ENCODE measurements at places on chromosomes 6 and 20.
A peak's percentile ranks its signal among the peaks of the same experiment; 100 is the strongest.

DNA sequence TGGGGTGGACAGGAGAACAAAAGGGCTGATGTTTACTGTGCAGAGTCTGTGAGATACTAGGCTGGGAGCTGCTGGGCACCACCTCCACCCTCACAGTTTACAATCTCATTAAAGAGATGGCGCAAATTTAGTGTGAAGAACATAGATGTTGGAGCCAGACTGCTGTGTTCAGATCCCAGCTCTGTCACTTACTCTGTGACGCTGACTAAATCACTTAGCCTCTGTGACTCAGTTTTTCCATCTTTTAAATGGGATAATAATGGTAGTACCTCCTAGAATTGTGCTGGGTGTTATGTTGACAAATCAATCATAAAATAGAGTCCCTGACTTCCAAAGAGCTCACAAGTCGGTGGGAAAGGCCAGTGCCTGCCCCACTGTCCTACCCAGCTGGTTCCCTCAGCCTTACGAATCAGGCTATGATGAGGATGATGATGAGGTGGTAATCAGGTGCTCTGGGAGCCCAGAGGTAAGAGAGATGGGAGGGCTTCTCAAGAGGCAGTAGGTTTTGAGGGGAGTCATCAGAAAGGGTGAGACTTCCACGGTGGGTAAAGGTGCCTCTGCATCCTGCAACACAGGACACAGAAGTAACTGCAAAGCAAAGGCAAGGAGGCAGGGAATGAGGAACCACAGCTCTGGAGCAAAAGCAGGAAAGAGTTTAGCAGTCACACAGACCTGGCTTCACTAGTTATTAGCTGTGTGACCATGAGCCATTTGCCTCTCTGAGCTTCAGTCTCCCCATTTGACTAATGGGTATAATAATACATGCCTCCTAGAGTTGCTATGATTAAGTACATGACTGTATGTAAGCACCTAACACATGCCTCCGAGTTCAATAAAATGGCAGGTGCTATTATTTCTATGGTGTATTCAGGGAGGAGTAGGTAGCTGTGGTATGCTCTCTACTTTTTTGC is 8.9 kb downstream of the FYN start:
- no peak for DNase-seq

GRCh38 chr6:30360139-30360538 is 15.2 kb downstream of the RPP21 start:
- no peak for DNase-seq

- no peak for DNase-seq
Observed at GRCh38 chr20:38583306-38583705, 2.3 kb downstream of the ADIG start.

- no peak for DNase-seq
Observed at GRCh38 chr6:167396068-167396658, 71.3 kb downstream of the TTLL2 start.

- peak; percentile 18 for DNase-seq
Observed at GRCh38 chr20:50980071-50980681, 21.6 kb downstream of the MOCS3 start.

DNA sequence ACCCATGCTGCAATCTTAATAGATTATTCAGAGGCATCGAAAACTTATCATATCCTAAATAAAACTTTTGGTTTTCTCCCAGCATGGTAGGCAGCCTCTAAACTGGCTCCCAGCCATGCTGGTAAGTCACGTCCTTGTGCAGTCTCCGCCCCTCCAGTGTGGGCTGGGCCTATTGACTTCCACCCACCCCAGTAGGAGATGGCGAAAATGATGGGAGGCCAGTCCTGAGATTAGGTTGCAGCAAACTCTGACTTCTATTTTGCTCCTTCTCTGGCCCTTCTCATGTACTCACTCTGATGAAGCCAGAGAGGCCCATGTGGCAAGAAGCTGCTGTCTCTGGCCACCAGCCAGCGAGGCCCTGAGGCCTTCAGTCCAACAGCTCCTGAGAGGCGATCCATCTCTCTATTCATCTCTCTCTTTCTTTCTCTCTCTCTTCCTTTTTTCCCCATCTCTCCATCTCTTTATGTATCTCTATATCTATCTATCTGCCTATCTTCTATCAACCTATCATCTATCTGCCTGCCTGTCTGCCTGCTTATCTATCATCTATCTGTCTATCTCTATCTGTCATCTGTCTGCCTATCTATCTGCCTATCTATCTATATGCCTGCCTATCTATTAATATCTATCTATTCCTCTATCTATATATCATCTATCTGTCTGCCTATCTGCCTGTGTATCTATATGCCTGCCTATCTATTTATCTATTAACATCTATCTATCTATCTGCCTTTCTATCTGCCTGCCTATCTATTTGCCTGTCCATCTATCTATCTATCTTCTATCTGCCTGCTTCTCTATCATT is 52.7 kb upstream of the STX16 start:
- no peak for DNase-seq

- DNase-seq = no peak
Observed at GRCh38 chr20:62533591-62534495, 58.0 kb upstream of the GATA5 start.

- peak; percentile 63 for DNase-seq
Observed at GRCh38 chr6:135909737-135910387, 58.4 kb downstream of the PDE7B start.

GRCh38 chr6:4756247-4756646 is 20.0 kb upstream of the CDYL start:
- DNase-seq = no peak

GRCh38 chr6:159130846-159131245 is 38.4 kb upstream of the FNDC1 start:
- no peak for DNase-seq

DNA sequence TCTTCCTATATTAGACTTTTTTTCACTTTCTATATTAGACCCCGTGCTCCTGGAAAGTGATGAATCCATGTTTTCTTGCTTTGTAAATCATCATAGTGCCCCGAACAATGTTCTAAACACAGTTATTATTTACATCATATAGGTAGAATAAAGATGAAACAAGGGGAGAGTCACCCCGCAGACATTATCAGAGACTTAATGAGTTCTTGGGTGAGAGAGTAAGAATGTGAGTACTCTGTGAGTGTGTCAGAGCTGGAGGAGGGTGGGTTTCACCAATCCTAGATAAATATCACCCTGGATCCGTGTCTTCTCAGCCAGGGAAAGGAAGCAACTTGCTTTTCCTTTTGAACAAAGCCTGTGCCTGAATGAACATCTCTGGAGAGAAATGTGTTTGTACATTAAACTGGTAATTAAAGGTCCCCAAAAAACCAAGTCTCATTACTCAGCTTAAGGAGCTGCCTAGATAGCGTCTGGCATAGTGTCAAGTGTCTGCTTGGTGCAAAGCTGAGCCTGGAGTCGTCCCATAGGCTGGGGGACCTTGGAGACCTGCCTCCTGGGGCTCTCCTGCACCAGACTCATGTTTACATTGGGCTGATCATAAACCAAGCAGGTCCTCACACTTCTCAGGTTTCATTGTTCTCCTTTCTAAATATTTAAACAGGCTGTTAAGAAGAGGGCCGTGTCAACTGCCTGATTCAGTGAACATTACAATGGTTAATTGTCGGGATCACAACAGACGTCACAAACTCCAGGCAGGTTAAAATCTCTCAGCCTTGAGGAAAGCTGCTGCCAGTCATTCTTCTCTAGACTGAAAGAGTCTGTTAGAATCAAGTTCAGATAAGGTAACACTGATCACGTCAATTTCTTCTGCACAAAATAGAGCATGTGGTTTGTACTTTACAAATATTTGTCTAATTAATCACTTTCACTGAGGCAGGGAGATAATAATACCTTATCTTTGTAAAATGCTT is 179.7 kb upstream of the MYLIP start:
- DNase-seq = peak; percentile 86

DNA sequence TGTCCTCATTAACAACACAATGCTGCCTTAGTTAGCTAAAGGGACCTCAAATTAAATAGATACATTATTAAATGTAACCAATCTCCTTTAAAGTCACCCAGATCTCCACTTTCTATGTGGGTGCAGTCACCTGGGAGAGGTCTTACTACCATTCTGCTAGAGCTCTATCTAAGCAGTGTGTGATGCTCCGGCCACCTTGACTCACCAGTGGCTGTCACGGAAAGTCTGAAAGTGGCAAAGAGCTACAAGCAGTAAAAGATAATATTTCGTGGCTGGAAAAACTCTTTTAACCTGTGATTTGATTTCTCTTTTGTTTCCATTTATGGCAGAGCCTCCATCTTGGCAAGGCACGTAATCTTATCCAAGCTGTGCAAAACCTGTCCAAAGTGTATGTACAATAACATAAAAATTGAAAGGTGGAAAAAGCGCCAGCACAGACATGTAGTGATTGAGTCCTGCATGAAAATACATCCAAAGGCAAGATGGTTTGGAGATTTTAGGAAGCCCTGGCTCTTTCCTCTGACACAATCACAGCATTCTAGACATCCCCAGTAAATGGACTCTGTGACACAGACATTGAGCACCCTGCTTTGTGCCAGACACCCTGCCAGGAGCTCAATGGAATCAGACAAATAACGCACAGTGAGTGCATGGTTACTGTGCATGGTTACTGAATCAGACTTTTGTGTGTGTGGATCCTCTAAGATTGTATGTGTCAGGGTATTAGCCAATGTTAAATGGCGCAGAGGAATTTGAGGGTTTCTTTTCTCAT is 116.6 kb downstream of the ADAT2 start:
- DNase-seq = no peak

GRCh38 chr20:17491488-17491887 is 39.7 kb downstream of the BFSP1 start:
- DNase-seq = no peak

DNA sequence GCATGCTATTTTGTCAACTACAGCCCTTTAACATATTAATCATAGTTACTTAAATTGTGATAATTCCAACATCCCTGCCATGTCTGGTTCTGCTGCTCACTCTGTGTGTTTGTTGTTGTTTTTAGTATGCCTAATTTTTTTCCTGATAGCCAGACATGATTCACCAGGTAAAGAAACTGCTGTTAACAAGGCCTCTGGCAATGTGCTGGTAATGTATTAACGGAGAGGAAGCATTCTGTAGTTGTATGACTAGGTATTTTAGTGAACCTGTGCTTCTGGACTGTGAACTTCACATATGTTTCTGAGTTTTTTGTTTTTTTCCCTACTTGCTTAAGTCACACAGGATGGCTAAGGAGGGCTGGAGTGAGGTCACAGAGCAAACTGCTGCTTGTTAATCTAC is 4.8 kb downstream of the DYNLT2 start:
- DNase-seq = no peak

DNA sequence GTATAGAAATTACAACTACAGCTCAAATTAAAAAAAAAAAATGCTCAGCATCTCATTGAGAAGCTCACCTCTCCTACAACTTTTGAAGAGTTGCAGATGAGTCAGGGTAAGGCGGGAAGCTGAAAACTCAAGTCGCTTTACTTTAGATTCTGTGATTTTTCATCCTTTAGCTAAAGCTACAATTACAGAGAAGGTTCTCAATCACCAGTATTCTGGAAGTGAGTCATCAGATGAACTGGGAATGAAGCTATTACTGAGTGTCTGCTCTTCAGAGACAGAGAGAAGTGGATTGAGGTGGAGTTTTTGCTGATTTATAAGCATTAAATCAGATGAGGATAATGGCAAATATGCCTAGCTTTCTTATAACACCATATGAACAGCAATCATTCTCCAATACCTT is 91.9 kb downstream of the TFAP2A start:
- no peak for DNase-seq

GRCh38 chr20:25984933-25985332 is 288.3 kb upstream of the ZNF337 start:
- DNase-seq = peak; percentile 52

DNA sequence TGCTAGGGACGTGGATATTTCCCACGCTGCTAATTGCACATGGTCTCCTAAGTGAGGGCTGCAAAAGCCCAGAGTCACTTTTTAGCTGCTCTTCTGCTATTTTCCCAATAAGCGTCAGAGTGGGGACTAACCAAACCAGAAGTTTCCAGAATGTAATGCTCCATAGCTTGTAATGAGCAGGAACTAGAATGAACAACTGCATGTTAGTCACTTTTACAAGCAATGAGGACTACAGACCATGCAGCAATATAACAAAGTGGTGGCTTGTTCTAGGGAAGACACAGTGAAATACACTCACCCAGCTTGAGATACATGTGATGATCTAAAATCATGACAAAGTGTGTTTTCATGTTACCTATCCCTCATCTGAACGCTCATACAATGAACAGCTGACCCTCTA is 314.1 kb upstream of the SGK1 start:
- DNase-seq = no peak

DNA sequence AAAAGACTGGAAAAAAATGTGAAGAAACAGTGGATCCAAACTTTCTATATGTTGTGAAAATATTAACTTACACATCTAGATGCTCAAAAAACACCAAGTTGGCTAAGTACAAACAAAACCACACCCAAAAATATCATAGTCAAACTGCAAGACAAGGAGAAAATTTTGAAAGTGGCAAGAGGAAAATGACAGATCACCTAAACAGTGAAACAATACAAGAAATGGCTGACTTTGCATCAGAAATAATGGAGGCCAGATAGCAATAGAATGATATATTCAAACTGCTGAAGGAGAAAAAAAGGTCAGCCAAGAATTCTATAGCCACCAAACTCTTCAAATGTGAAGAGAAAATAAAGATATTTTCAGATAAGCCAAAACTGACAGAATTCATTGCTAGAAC is 22.4 kb upstream of the UST start:
- no peak for DNase-seq

- DNase-seq = no peak
Observed at GRCh38 chr6:165049362-165049761, 260.0 kb downstream of the C6orf118 start.

DNA sequence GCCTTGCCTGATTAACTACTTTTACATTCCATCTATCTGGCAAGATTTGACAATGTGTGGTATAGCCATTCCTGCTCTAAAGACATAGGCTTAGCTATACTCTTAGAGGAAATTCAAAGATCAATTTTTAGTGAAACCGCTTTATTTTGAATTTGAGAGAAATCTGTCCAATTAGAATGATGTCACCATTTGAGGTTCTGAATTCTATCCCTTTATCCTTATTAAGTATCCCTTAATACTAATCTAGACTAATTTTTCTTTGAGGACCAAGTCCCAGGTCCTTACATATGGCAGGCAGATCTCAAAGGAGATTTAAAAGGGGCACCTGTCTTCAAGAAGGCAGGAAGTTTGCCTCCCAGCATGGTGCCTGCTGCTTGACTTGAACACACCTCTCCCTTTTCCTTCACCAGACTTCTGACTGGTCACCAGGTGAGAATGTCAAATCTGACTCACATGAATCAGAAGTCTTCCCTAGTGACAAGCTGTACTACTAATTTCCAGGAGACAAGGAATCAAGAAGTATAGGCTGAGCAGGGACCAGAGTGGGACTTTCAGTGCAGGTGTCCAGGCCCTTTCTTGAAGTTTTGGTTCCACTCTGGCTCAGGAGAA is 15.0 kb upstream of the MRAP2 start:
- no peak for DNase-seq

All from body of pancreas (tissue), 4 donors.